ENCODE measurements at places on chromosomes 5 and 9.

GRCh38 chr5:97797994-97798451 lies 615.0 kb upstream of the RIOK2 start:
- no peak for DNase-seq

DNA sequence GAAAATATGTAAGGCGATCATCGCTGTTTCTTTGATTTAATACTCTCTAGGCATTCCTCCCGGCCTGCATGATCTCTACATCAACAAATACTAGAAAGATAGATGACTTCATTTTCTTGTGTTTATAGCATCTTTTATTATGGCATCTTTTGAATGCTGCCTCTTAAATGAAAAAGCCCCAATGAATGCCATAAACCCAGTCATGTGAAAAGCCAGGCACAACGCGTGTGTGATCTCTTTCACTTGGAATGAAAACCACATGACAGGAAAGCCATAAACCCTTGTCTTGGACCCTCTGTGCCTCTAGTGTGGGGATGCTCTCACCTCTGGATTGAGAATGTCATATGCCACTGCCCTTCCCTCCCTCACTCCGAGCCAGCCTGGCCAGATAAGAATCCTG lies 476.2 kb downstream of the SEMA5A start:
- DNase-seq: no peak

- DNase-seq: no peak
Observed at GRCh38 chr5:32413466-32414263, 30.9 kb downstream of the ZFR start.

DNA sequence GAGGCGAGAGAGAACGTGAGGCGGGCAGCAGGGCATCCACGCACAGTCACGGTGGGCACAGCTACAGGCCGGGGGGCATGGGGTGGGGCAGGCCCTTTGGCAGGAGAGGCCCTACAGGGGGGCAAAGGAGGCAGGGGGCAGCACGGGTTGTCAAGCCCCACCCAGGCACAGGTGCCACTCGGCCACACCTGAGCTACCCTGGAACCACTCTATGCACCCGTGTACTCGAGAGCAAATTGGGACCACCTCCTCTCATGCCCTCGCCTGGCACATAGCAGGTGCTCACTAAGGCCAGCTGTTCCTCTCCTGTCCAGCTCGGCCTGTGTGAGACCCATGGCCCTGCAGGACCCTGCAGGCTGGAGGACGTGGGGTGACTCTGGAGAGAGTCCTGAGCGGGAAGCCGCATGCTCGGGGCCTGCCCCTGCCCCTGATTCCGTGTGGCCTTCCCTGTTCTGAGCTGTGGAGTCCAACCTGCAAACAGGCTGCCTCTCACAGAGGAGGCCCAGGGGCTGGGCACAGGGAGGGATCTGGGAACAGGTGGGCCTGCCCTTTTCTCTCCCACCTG lies 31.4 kb upstream of the SARDH start:
- no peak for DNase-seq

- no peak for DNase-seq
Observed at GRCh38 chr9:95517559-95518425, 1.0 kb upstream of the PTCH1 start.

GRCh38 chr9:120985819-120986222 lies 59.2 kb upstream of the TRAF1 start:
- no peak for DNase-seq

GRCh38 chr9:69254223-69254622 lies 70.8 kb upstream of the ENTREP1 start:
- no peak for DNase-seq

- peak; percentile 47 for DNase-seq
Observed at GRCh38 chr5:66306105-66306843, 162.2 kb downstream of the SREK1 start.

DNA sequence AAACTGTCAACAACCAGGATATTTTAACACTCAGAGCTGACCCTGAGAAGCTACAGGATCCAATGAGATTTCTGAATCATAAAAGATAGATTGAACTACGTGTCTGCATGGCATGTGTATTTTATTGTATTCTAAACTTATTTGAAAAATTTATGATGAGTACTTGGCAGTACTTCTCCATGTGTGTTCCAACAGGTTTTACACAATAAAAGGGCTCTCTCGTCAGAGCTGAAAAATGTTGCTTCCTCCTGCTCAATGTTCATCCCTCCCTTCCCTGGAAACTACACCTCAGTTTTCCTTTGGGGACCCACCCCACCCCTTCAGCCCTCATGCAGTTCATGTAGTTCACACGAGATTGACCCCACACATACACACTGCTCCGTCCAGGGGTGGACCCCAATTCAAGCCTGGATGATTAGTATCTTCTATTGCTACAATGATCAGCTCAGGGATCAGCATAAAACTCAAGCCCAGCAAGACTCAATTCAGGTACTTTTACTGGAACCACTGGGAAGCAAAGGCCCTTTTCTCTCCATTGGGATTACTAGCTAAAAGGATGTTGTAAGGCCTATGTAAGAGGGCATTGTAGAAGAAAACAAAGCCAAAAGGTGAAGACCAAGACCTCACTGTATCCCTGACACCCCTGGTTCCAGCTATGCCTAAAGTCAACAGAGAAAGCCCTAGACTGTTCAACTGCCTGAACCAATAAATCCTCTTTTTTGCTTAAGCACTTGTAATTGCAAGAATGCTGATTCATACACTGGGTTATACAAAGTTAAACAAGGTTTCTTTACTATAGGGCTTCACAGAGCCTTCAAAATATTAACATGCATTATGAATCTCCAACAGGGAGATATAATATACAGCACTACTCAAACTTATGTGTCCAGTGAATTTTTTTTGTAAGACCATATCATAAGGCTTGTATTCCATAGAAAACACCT lies 112.6 kb downstream of the SAXO1 start:
- no peak for DNase-seq

GRCh38 chr9:77677957-77678535 lies 29.9 kb upstream of the GNA14 start:
- DNase-seq: no peak

DNA sequence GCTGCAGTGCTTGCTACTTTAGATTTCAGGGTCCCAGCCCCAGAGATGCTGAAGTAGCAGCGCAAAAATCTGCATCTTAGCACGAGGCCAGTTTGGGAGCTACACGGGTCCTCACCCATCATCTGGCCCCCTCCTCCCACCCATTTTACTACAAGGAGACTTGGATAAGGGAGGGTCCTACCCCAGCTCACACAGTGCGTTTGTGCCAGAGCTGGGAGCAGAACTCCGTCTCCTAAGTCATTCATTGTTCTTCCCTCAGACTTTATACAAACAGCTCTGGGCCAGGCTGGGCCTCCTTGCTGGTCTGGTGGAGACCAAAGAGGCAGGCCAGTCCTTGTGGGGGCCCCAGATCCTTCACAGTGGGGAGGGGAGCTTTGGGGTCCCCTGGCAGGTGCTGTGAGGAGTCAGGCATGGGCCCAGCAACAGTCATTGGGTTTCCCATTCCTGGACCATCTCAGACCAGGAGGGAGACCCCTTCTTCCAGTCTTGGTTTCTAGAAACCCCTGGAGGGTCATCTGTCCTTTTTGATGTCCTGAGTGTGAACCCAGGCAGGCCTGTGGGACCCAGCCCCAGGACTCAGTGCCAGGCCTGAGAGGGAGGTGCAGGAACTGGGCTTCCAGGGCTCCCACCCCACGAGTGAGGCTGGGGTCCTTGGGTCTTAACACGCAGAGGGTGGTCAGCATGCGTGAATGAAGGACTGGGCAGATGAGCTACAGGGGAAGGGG lies 2.3 kb upstream of the IL17B start:
- DNase-seq: no peak

DNA sequence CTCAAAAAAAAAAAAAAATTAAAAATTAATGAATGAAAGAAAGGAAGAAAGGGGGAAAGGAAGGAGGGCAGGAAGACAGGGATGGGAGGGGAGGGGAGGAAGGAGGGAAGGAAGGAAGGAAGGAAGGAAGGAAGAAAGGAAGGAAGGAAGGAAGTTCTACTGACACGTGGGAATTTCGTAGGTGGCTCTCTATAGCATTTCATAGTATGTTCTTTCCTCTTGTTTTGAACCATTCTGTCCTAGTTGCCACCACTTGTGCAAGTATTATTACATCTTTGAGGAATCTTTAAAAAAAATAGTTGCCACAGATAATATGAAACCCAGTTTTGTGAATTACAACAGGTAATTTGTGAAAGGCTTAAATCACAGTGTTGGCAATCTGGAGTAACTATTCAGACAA lies 253.8 kb downstream of the BNC2 start:
- DNase-seq: no peak

GRCh38 chr5:85533341-85534047 lies 1084.2 kb upstream of the COX7C start:
- no peak for DNase-seq

GRCh38 chr5:168833936-168834335 lies 254.8 kb upstream of the PANK3 start:
- no peak for DNase-seq

DNA sequence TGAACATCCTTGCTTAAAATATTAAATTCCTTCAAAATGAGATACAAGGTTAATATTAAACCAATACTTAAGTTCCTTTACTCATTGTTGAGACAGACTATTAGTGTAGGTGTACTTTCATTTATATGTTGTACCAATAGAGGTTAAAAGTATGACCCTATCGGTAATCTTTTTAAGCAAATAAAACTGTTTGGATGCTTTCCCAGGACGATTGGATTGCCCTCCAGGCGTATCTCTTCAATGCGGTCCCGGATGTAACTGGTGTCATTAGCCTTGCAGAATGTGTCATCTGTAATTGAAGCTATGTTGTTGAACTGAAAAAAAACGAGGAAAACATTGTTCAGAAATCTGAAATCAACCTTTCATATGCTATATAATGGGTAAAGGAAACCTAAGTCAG lies 18.9 kb downstream of the OGN start:
- DNase-seq: no peak

- no peak for DNase-seq
Observed at GRCh38 chr5:92637247-92637646, 943.8 kb downstream of the NR2F1-AS1 start.

- no peak for DNase-seq
Observed at GRCh38 chr9:39588500-39589137, 233.2 kb downstream of the SPATA31A1 start.

- DNase-seq: no peak
Observed at GRCh38 chr9:96139592-96140295, 162.2 kb downstream of the HSD17B3 start.

GRCh38 chr5:36701085-36701698 lies 94.8 kb downstream of the SLC1A3 start:
- DNase-seq: no peak

GRCh38 chr5:170885809-170886208 lies 24.0 kb downstream of the RANBP17 start:
- DNase-seq: no peak

DNA sequence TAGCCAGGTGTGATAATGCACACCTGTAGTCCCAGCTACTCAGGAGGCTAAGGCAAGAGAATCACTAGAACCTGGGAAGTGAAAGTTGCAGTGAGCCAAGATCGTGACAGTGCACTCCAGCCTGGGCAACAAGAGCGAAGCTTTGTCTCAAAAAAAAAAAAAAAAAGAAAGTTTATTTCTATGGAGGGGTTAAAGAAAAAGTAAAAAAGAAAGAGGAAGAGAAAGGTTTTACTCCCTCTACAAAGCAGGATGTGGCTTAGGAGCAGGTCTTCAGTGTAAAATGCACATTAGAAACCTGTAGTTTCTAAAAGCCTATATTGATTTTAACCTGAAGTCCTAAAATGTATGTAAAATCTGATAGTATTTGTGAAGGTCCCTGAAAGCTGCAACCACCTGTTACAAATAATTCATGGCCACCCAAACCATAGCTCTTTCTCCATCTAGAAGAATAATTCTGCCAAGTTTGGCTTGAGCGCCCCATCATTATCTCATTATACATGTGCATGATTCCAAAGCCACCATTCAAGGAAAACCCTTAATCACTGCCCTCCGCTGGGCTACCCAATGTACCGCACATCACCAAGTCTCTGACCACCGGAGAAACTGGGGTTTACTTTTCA lies 3.4 kb downstream of the FNBP1 start:
- DNase-seq: no peak

- DNase-seq: no peak
Observed at GRCh38 chr9:33430942-33431341, 16.5 kb downstream of the AQP3 start.

GRCh38 chr9:113992276-113992951 lies 85.7 kb downstream of the AMBP start:
- no peak for DNase-seq

GRCh38 chr9:37105234-37105633 lies 15.1 kb upstream of the ZCCHC7 start:
- DNase-seq: no peak

DNA sequence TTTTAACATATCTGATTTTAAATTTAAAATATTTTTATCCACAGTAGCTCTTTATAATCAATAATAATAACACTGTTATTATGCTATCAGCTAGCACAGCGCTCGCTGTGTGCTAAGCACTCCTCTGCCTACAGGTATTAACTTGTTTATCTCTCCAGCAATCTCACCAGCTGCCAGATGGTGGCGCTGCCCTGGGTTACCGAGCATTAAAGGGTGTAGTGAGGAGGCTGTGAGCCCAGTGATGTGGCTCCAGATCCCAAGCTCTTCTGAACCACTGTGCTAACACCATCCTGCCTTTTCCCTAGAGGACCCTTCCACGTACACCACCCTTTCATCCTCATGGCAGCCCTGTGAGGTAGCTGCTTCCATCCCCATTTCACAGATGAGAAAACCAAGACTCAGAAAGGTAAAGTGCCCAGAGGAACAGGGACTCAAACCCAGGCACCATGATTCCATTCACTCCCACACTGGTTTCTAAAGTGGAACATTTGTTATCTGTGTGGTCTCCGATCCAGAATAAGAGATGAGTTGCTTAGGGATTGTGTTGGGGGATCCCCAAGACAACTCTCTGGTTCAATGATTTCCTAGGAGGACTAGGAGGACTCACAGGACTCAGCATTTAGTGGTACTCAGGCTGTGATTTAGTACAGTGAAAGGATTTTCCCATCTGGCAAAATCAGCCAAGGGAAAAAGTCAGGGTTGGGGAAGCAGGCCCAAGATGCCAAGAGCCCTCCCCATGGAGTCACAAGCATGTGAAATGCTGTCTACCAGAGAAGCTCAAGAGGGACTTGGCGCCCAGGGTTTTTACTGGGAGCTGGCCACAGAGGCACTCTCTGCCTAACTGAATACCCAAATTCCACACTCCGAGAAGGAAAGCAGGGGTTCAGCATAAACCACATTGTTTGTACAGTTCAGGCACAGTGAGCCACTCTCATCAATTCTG lies 7.0 kb downstream of the IGFBPL1 start:
- peak; percentile 61 for DNase-seq

- DNase-seq: peak; percentile 89
Observed at GRCh38 chr5:10635257-10635866, 71.5 kb downstream of the ANKRD33B start.

DNA sequence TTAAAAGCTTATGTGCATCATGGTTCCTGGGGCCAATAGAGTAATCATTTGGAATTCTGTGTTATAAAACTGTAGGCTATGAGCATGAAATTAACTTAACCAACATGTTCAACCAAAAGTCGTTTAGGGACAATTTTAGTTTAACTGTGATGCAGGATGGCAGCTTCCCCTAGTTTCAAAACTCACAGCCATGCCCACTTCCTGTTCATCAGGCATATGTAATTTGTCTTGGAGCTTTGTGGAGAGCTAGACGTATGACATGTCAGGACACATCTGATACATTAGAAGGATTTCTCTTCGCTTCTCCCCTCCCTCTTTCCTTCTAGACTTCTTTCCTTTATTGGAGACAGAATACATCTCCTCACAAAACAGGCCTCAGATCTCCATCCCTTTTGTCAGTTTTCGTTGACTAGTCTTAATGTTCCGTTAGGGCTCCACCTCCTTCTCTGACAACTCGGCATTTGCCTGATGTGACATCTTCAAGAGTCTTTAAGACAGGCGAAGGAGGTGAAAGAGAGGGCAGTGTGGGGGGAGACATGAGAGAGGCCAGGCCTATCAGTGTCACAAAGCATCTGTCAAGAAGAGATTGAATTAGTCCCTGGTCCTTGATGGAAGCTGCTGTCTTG lies 176.0 kb downstream of the MSX2 start:
- no peak for DNase-seq
